ENCODE measurements at places on chromosomes 12 and 14.
A peak's percentile ranks its signal among the peaks of the same experiment; 100 is the strongest.

DNA sequence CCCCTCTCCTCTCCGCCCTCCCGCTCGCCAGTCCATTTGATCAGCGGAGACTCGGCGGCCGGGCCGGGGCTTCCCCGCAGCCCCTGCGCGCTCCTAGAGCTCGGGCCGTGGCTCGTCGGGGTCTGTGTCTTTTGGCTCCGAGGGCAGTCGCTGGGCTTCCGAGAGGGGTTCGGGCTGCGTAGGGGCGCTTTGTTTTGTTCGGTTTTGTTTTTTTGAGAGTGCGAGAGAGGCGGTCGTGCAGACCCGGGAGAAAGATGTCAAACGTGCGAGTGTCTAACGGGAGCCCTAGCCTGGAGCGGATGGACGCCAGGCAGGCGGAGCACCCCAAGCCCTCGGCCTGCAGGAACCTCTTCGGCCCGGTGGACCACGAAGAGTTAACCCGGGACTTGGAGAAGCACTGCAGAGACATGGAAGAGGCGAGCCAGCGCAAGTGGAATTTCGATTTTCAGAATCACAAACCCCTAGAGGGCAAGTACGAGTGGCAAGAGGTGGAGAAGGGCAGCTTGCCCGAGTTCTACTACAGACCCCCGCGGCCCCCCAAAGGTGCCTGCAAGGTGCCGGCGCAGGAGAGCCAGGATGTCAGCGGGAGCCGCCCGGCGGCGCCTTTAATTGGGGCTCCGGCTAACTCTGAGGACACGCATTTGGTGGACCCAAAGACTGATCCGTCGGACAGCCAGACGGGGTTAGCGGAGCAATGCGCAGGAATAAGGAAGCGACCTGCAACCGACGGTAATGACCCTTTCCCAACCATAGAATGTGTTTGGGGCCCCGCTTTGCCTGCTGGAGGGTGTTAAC, 615 bp downstream of the CDKN1B start:
- no peak for DNase-seq

GRCh38 chr14:80475074-80475473, 263.8 kb upstream of the DIO2 start:
- peak; percentile 15 for DNase-seq

- DNase-seq: no peak
These were observed 19.7 kb upstream of the CKAP4 start for GRCh38 chr12:106267535-106267934.

GRCh38 chr12:120370343-120371243, 1.6 kb upstream of the MSI1 start:
- no peak for DNase-seq

DNA sequence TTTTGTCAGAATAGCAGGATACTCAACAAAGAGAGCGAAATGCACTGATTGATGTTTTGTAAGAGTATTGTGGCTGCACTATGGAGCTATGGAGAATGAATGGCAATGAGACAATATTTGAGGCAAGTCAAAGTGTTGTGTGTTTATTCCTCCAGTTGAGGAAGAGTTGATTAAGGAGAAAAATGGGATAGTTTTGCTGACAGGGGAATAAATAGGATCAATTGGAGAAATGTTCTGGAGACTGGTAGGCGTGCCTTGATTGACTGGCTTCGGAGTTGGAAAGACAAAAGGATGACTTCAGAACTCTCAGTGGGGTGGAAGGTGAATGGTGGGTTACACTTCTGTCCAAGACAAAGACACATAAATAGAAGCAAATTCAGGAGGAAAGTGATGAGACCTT, 1254.9 kb upstream of the TMEM132C start:
- DNase-seq: no peak

GRCh38 chr14:66315098-66315497, 171.1 kb upstream of the CCDC196 start:
- no peak for DNase-seq
